SHP77 (cell line): ENCODE measurements at places on chromosomes 2 and 18.

DNA sequence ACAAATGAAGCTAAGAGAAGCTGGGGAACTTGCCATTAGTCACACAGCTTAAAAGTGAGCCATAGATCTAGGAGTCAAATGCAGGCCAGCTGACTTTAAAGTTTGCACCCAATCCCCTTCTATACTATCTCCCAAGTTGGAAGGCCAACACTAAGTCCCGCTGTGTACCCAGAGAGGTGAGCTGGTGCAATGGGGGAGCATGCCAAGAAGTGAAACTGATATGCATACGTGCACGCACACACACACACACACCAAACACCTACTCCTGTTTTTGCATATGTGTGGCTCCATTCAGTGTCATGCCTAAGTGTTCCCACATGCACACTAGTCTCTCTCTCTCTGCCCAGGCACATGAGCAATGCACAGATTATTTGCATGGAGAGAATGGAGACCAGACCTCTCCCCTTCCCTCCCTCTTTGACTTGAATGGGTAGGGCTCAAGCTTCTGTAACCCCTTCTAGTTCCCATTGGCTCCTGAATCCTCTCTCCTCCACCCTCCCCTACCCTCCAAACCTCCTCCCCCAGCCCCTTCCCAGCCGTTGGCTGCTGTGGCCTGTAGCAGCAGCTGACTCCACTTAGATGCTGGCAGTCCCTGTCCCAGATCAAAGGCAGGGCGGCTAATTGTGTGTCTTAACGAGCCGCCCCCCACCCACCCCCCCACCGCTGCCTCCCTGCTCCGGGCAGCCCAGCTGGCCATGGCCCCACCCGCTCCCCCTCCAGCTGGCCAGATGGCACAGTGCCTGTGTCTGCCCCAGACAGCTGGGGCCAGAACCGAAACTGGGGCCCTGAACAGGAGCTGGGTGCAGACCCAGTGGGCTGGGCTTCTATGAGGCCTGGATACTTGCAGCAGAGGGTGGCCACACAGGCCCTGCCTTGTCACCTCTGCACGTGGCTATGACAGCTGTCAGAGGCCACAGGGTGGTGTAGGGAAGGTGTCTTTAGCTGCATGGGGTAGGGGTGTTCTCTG lies 5.6 kb downstream of the WNT10A start:
- peak; percentile 55 for DNase-seq

DNA sequence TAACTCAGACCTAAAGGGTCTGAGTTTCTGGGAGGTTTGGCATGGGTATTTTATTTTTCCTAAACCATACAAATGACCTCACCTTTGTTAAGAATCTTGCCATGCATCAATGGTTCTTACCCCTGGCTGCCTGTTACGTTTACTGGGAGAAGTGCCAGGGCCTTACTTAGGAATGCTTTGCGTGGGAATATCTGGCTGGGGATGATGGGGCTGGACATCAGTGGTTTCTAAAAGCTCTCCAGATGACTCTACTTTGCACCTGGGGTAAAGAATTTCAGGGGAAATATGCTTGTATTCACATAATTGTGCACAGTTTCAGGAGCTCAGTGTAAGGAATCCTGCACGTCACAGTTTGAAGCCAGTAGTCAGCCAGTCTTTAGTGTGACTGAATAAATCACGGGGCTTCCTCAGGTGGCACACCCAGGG lies 18.2 kb upstream of the DAW1 start:
- no peak for DNase-seq

DNA sequence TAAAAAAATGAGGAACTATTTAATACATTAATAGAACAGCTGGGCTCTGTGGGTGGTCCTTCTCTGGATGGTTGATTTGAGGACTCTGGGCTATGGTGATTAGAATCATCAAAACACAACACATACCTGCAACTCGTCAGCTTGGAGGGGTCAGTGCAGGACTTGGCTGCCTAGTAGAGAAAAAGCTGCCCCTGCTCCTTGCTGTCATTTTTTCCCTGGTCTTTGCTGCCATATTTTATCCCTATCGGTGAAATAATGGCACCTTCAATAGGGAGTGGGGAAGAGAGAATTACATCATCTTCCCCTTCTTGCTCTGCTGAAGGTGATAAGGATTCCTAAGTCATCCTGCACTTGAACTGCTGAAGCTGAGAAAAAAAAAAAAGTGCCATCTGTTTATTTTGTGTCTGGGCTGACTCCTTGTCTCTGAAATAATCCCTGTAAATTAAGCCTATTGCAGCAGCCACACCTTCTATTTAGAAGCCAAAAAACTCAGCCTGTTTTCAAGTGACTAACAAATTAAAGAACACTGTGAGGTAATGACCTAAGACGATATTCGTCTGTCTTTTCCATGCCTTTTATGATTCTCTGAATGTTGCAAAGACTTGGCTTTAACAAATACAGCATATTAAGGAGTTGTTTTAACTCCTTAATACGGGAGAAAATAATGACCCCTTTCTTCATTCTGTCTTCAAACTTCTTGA lies 89.3 kb downstream of the ACVR1 start:
- no peak for DNase-seq

DNA sequence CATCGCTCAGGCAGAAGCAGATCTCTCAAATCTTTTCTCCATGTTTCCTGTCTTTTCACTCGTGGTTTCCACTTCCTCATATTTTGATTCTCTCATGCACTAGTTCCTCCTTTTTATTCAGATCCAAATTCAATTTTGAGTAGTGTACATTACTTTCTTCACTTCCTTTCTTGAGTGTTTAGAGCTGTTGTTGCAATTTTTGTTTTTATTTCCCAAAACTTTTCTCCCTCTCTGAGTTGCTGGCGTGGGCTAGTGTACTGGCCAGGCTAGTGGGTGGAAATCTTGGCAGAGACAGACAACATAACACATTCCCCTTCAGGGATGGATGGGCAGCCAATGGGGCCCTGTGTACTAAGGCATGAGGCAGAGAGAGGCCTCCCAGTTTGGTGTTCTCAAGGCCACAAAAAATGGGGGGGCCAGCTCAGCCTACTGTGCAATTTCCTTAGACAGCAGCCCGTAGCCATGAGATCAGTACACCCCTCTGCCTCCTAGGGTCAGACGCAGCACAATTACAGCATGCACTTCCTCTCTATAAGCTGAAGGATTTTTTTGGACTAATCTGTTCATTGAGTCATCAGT lies 145.1 kb upstream of the PID1 start:
- no peak for DNase-seq

- DNase-seq, result no peak
Observed at GRCh38 chr2:174597345-174598047, at the start of gene WIPF1. WIPF1 (minus strand) TSS chr2:174597804; CDS start chr2:174585573, 12,231 bp downstream.

DNA sequence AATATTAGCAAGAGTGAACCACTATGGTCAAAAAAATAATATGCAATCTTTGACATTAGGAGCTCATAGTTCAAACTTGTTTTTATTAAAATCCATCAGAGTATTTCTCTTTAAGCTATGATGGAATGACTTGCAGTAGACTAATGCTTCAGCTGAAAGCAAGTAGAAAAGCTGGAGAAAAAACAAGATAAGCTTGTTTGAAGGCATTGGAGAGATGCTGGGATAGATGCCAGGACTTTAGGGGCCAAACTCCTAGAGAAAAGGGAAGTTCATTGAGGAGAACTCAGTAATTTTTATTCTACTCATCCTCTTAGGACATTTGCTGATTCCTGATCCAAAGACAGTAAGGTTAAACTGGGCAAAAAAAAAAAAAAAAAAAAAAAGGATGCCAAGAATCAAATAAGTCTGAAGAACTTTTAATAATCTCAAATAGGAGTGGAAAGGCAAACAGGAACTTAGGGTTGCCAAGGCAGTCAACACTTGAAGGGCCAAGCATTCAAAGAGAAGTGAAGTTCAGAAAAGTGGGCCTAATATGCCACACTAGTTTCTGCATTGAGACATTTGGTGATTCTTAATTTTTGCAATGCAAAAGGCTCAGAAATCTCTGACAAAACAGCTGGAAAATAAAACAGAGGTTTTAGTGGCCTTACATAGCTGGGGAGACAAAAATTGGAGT lies 19.7 kb upstream of the AFF3 start:
- DNase-seq, result no peak

- DNase-seq, result no peak
Observed at GRCh38 chr2:180040146-180040925, 33.2 kb upstream of the CWC22 start.

DNA sequence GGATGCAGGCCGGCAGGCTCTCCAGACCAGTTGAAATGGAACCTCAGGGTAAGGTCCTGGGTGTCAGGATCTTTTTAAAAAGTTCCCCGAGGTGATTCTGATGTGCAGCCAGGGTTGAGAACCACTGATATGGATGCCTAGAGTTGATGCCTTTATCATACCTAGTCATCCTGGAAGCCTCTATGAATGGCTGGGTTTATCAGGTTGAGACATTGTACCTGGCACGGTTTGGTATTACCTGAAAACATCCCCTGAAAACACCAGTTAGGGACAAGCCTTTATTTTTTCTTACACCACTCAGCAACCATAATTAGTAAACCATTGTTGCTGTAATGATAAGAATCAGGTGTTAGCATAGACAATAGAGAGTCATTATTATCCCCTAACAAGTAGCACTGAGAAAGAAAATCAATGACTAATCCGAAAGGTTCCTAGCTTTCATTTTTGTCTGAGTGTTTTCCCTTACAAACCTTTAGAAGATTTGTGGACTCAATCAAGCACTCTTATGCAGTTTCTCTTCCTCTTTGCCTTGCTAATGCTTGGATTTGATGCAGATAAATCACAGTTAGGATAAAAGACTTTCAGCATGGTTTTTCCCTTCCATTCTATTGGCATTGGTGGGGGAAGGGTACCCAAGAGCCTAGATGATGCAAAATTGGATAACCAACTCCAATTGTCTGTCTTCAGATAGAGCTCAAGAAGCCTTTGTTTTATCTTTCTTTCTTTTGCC lies 116.5 kb upstream of the LYPD6 start:
- no peak for DNase-seq

- no peak for DNase-seq
Observed at GRCh38 chr2:135685361-135685760, 56.3 kb upstream of the UBXN4 start.

GRCh38 chr18:4242431-4243161 lies 212.5 kb downstream of the DLGAP1 start:
- DNase-seq, result no peak

DNA sequence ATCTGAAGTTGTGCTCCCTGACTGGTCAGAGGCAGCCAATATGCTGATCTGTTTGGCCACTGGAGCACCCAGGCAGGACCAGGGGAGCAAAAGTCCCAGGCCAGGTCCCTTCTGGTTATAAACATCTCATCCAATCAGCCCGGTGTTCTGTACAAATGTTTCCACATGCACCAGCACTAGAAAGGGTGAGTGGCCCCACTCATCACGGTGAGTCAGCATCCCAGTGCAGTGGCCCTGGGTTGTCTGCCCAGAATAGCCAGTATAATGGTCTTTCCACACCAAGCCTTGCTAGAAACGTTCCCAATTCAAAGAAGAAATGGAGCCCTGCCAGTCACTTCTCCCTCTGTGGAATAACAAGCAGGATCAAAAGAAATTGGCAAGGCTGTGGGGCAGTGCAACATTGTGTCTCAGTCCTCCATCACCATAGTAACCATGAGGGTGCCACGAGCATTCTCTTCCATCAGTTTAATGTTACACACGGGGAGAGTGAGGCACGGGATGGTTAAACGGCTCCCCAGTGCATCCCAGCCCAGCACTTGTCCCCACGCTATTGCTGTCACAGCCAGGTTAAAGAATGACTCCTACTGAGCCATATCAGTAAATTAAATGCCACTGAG lies 174.9 kb downstream of the SEPTIN10 start:
- DNase-seq, result no peak

GRCh38 chr18:24011123-24011917 lies 3.2 kb upstream of the TTC39C start:
- no peak for DNase-seq

- DNase-seq, result no peak
Observed at GRCh38 chr2:218289639-218290315, 2.5 kb downstream of the TMBIM1 start.

- DNase-seq, result no peak
Observed at GRCh38 chr2:174699993-174700766, 64.1 kb downstream of the CHRNA1 start.

DNA sequence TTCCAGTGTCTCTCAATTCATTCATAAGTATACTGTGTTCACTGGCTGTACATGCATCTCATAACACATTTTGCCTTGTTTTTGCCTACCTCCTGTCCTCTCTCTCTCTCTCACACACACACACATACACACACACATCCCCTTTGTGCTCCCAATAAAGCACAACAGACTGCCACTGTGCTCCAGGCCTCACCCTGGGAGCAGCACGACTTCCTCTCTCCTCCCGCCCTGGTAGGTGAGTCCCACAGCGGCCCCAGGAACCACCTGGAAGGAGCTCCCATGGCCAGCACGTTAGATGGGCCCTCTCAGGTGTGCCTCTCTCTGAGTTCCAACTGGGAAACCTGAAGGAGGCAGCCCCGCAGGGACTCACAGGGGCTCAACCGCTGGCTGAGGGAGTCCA lies 65.4 kb downstream of the MARCHF4 start:
- no peak for DNase-seq

DNA sequence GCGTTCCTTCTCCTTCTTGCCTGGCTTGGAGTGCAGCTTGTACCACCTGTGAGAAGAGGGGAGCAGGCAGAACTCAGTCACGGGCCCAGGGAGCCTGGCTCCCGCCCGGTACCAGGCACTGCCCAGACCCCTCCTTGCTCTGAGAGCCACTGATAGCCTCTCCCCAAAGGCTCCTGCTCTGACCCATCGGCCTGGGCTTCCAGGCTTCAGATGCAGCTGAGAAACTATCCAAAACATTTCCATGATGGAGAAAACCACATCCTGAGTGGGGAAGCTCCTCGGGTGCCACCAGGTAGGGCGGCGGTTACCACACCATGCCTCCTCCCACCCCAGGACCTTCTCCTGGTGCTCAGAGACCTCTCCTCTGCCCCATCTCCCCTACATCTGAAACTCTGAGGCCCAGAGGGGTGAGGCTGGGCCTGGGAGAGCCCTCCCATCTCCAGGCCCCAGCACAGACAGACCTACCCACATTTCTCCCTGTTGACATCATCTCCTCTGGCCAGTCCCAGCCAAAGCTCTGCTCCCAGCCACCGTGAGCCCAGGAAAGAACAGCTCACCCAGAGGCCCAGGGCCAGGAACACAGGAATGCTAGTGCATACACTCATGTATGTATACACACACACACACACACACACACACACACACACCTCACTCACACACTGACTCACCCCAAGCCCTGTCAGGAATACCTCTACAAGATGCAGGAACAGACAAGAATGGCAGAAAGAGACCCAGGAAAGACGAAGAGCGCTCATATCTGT lies 17.9 kb upstream of the SFXN5 start:
- DNase-seq, result no peak

GRCh38 chr18:62179213-62179612 lies 7.6 kb downstream of the PIGN start:
- no peak for DNase-seq

GRCh38 chr2:18790509-18791171 lies 201.3 kb upstream of the NT5C1B start:
- no peak for DNase-seq

GRCh38 chr2:234827096-234827860 lies 124.5 kb upstream of the SH3BP4 start:
- no peak for DNase-seq

- DNase-seq, result no peak
Observed at GRCh38 chr18:11108947-11109346, 40.4 kb downstream of the PIEZO2 start.

GRCh38 chr2:25806941-25807340 lies 71.3 kb downstream of the ASXL2 start:
- DNase-seq, result no peak
